ENCODE measurements at places on chromosomes 3 and 15. TPM values are rescaled to one million over a fixed set of nuclear protein-coding genes. Genes with fewer than 3 reads are reported as not detected.

CAMP gene
- not detected for total RNA-seq

COL6A5 gene
- not detected for total RNA-seq

CD86 gene
- total RNA-seq = not detected

GOLGA8R gene
- 0.60 TPM for total RNA-seq

SAMD7 gene
- not detected for total RNA-seq

UBAP1L gene
- 0.35 TPM for total RNA-seq

FRMD5 gene
- 2.9 TPM for total RNA-seq

CIDEC gene
- not detected for total RNA-seq

CFAP100 gene
- not detected for total RNA-seq

DNAH12 gene
- not detected for total RNA-seq

CRYGS gene
- total RNA-seq = 0.23 TPM

GASK1A gene
- 0.07 TPM for total RNA-seq

NRG4 gene
- total RNA-seq = 0.09 TPM

TIMP4 gene
- total RNA-seq = not detected

PLIN1 gene
- 0.07 TPM for total RNA-seq

CAMKV gene
- total RNA-seq = not detected

IP6K2 gene
- 103 TPM for total RNA-seq

SPATA12 gene
- not detected for total RNA-seq

HESX1 gene
- not detected for total RNA-seq

SV2B gene
- total RNA-seq = not detected

A4GNT gene
- not detected for total RNA-seq

NDN gene
- total RNA-seq = 62.1 TPM

CKMT1A gene
- total RNA-seq = 195 TPM

BOC gene
- total RNA-seq = 2.2 TPM

LRRIQ4 gene
- not detected for total RNA-seq

ARHGEF26 gene
- total RNA-seq = 2.6 TPM

P2RY1 gene
- total RNA-seq = 6.6 TPM

TMCO5A gene
- not detected for total RNA-seq

RAB7A gene
- total RNA-seq = 93.7 TPM

CFAP44 gene
- 1.4 TPM for total RNA-seq

SAMMSON gene
- total RNA-seq = not detected

GP5 gene
- not detected for total RNA-seq

CX3CR1 gene
- not detected for total RNA-seq

MGLL gene
- 44.1 TPM for total RNA-seq

NR2F2 gene
- total RNA-seq = 9.0 TPM

ANKUB1 gene
- 1.7 TPM for total RNA-seq

GLDN gene
- not detected for total RNA-seq

Measured in airway epithelial cell (primary cell).